H4 (cell line): ENCODE measurements at places on chromosomes 5 and 9. TPM values are rescaled to one million over a fixed set of nuclear protein-coding genes. Genes with fewer than 3 reads are reported as not detected.

DNA sequence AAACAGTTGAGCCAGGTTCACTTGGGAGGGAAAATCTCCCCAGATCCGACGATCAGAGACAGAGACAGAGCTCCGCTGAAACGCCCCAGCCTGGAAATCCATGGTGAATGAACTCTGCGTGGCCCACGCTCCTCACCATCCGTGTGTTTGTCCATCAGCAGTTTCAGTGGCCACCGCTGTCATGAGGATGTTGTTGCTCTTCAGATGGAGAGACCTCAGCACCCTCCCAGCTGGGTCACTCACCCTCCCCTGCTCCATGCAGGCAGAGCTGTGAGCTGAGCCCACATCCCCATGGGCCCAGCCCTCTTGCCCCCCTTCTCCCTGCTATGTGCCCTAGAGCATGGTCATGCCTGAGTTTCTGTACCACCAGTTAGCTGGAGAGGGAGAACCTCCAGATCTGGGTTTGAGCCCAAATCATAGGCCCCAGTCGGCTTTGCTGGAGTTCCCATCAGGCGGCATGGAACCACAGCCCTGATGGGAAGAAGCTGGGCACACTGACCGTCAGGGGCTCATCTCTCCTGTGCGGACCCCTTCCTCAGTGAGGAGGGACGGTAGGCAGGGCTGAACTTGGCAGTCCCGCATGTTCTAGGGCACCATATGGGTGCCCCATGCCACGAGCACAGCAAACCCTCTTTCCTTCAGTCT, 154.4 kb upstream of the COL5A1 start:
- no peak for DNase-seq

- DNase-seq, result no peak
Observed at GRCh38 chr5:149794487-149794971, 64.4 kb downstream of the PPARGC1B start.

DNA sequence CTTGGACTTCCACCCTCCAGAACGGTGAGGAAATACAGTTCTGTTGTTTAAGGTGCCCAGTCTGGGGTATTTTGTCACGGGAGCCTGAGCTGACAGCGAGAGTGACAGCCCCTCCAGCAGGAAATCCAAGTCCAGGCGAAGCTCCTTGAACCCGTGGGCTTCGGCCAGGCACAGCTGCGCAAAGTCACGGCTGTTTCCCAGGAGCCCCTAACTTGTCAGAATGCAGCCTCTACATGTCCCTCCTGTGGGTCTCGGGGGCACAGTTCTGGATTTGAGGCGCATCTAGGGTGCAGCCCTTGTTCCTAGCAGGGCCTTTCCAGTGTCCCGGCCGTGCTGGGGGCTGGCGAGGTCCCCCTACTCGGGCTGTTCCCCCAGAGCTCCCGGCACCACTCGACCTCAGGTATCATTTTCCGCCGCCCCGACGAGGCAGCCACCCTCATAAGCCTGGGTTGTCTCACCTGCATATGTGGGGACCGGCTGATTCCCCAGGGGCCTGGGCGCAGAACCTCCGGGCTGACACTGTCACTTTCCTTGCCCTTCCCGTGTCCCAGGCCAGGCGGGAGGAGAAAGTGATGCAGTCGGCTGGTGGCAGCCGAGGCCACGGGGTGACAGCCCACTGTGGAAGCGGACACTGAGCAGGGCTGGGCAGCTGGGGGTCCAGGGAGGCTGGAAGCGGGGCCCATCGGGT, 4.5 kb downstream of the LCN8 start:
- DNase-seq, result no peak

DNA sequence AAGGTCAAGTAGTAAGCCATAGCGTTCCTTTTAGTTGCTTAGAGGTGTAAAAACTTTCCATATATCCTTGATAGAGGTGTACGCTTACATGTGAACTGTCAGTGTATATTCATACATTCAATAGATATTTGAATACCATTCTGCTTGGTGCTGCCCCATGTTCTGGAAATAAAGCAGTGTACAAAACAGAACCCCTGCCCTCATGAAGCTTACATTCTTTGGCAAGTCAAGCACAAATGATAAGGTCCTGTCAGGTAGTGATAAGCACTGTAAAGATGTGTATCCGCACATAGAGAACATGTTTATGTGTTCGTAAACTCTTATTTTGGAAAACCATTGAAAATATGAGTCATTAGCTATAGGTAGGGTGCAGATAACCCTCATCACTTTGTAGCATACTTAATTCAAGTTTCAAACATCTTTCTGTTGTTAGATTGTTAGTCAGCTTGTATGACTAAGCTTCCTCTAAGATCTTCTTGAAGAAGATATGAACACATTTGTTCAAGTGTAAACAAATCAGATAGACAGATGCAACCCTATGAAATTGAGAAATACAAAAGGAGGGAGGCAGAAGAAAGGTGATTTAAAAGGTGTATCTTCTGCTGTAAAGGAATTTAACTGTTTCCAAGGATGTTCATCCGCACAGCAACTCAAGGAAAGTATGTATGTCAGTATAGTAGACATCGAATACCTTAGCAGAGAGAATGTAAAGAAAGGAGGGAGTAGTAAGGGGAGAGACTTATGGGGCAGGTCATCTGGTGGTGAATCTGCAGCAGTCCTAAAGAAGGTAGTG, 1.6 kb downstream of the GTF3C4 start:
- no peak for DNase-seq

Gene SAPCD2
- 5.9 and 12.4 TPM in 2 replicates for total RNA-seq

Gene SLC1A3
- 16.9 and 20.8 TPM in 2 replicates for total RNA-seq
